ENCODE measurements at places on chromosomes 5 and 9.

- DNase-seq = no peak
Measured at GRCh38 chr5:143138839-143139238, 264.6 kb downstream of the NR3C1 start.

GRCh38 chr9:20199111-20199510, 410.3 kb upstream of the SLC24A2 start:
- DNase-seq = no peak

- DNase-seq = no peak
Measured at GRCh38 chr9:98935071-98935505, 8.6 kb upstream of the COL15A1 start.

DNA sequence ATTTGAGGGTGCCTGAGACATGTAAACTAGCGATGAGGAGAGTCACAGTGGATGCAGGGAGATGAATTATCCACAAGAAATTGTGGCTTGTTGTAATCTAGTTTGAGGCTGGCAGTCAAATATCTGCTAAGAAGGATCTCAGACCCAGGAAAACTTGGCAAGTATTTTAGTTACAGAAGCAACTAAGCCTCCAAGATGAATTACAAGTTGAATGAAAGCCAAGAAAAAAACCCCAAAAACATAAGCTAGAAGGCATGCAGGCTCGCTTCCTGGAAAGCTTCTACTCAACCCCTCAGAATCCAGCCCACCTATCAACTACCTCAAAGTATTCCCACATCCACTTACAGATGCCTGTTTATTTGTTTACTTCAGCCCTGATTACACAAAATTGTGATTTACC, 696.9 kb downstream of the MAT2B start:
- no peak for DNase-seq

DNA sequence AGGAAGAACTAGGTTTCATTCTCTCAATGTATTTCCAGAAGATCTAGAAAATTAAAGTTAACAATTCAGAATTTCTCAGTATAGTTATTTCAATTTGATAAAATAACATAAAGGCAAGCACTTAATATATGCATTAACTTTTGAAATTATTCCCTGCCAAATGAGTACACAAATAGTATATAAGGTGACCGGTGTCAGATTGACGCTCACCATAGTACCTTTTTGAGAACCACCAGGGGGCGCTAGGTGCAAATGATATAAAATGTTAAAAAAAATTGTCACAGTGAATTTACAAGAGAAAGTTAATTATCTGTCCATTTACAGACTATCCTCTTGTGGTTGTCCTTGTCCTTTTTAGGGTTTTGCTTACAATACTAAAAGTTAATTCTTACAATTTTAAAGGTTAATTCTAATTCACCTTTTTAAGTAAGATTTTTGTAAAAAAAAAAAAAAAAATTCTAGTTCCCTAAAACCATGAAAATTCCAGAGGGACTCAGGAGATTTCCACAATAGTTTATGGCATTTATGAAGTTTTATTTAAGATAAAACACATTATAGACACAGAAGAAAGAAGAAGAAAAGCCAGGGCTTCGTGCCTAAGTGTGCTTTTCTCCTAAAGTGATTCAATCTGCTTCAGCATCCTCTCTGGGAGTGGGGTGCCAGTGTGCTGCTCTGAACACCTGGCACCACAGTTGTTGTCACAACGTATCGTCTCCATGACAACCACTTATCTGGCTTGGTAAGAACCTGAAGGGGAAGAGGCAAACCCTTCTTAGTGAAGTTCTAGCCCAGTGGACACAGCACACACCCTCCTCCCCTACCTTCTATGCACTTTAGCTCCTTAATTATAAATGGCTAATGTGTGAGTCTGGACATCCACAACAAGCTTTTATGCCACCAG, 1.7 kb downstream of the ADAMTS16 start:
- peak; percentile 60 for DNase-seq

Data from kidney capillary endothelial cell (primary cell).